ENCODE measurements at places on chromosomes 4 and X. TPM values are rescaled to one million over a fixed set of nuclear protein-coding genes. Genes with fewer than 3 reads are reported as not detected.
A peak's percentile ranks its signal among the peaks of the same experiment; 100 is the strongest.

DNA sequence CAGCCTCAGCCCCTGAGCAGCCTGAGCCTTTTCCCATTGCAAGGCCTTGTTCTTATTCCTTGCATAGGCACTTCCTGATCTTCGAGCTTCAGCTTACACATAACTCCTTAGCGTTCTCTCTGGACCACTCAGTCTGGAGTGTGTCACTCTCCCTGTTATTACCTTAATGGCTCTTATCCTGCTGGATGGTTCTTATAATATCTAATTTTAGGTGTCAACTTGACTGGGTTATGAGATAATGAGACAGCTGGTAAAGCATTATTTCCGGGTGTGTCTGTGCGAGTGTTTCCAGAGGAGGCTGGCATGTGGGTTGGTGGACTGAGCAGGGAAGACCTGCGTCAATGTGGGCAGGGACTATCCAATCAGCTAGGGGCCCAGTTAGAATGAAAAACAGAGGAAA, 75.7 kb downstream of the HAUS3 start:
- no peak overlapping the region for H3K4me3 ChIP-seq
- no peaks in the 10 kb centered on the region for H3K36me3 ChIP-seq
- no peaks in the 10 kb centered on the region for H3K4me1 ChIP-seq
- no peak for DNase-seq
- no peaks in the 10 kb centered on the region for H3K27me3 ChIP-seq

DNA sequence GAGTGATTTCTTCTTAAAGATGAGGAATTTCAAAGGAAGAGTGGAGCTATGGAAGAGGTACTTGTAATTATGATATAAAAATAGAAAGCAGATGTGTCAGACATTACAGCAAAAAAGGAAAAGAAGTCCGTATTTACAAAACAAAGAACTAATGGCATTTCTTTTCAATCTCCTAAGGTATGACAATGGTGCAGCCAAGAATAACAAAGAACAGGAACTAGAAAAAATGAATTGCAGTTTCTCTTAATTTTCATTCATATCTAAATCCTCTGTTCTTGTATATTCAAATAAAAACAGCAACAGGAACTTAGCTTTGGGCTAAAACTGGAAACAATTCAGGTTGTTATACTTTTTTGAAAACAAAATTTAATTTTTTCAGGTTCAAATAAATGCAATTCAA, 105.1 kb downstream of the SPRY1 start:
- no peak overlapping the region for H3K4me3 ChIP-seq
- H3K4me1 ChIP-seq = peaks cover 37% of the 10 kb centered on the region
- no peak for DNase-seq
- H3K27me3 ChIP-seq = peaks cover 4% of the 10 kb centered on the region
- peaks cover 48% of the 10 kb centered on the region for H3K36me3 ChIP-seq

DNA sequence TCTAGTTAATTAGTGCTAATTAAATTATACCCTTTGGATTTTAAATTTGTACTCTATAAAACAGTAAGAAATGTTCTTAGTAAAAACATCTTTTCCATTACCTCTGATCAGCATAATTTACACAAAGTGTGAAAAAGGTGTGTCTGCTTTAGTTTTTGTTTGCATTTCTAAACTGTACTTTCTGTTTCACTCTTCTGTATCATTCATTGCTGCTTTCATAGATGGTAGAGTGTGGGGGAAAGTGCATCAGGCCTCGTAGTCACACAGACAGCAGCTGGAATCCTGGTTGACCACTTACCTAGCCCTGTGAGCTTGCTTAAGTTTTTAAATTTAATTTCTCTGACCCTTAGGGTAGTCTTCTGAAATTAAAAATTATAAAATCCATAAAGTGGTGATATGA, 275.4 kb upstream of the PITX2 start:
- no peak for DNase-seq
- H3K27me3 ChIP-seq = no peaks in the 10 kb centered on the region
- no peak overlapping the region for H3K4me3 ChIP-seq
- H3K36me3 ChIP-seq = no peaks in the 10 kb centered on the region
- peaks cover 28% of the 10 kb centered on the region for H3K4me1 ChIP-seq

The RBMXL3 gene
- total RNA-seq = not detected

The PPP1R3F gene
- 11.3 TPM for total RNA-seq

The ADAM29 gene
- not detected for total RNA-seq

DNA sequence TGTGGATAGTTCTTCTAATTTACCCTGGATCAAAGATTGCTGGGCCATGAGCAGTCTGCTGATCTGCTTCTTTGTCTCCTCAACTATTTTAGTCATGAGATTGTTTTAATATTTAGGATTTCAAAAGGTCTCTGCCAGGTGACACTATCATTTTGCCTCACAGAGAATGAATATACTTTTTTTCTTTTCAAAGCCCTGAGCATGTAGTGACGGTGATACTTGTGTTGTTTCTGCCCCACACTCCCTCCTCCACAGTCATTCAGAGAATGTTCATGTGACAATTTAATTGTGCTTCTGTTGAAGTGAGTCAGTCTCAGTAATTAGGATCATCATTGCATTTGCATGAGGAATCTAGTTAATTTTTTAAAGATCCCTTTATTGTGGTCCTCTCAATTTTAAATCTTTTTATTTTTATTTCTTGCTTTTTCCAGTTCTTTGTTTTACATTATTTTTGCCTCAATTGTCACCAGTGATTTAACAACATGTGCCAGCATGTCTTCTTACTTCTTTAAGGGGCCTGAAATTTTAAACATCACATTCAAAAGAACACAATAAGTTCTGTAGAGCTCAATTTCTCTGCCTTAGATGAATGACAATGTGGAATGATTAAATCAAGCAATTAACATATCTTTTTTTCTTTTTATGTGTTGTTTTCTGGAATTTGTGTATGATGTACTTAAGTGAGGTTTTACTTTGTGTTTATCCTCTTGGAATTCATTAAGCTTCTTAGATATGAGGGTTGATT, 12.3 kb downstream of the MMRN1 start:
- H3K36me3 ChIP-seq = no peaks in the 10 kb centered on the region
- H3K4me3 ChIP-seq = no peak overlapping the region
- H3K27ac ChIP-seq = no peak overlapping the region
- DNase-seq = no peak
- peaks cover 12% of the 10 kb centered on the region for H3K4me1 ChIP-seq

The VCX gene
- total RNA-seq = 1.3 TPM

The SSX1 gene
- total RNA-seq = not detected

The SLC7A11 gene
- total RNA-seq = 10.1 TPM

GRCh38 chrX:46637938-46638337, 64.4 kb downstream of the CHST7 start:
- no peak overlapping the region for H3K27ac ChIP-seq
- no peak for DNase-seq
- no peak overlapping the region for H3K4me3 ChIP-seq
- no peaks in the 10 kb centered on the region for H3K27me3 ChIP-seq
- H3K36me3 ChIP-seq = peaks cover 7% of the 10 kb centered on the region

GRCh38 chrX:24149351-24150050, at the start of gene ZFX:
TSS of gene ZFX (plus strand) at chrX:24149729. CDS start at chrX:24172743, 23,014 bp downstream.
- DNase-seq = peak; percentile 39
- peaks cover 59% of the 10 kb centered on the region for H3K4me1 ChIP-seq
- H3K27me3 ChIP-seq = no peaks in the 10 kb centered on the region

The CT83 gene
- not detected for total RNA-seq

DNA sequence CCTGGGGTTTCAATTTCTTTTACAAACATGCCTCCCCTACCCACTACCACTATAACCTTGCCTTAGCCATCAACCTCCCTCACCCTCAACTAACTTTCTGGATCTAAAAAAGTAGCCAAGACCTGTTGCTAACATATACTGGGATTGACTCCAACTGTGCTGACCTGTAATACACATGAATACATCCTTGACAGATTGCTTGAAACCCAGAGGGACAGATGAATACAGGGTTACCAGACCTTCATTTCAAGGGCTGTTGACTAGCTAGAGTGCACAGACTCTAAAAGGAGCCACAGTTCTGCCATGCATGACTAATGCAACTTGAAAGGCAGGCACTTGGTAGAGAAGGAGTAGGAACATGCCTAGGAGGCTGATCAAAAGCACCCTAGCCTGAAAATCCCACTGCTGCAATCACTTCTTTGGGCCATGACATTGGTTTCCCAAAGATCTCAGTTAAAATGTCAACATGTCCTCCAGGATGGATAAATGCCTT, 121.0 kb downstream of the PCDH19 start:
- H3K27ac ChIP-seq = no peak overlapping the region
- H3K36me3 ChIP-seq = no peaks in the 10 kb centered on the region
- H3K27me3 ChIP-seq = peaks cover 3% of the 10 kb centered on the region
- DNase-seq = no peak
- H3K4me1 ChIP-seq = peaks cover 13% of the 10 kb centered on the region

DNA sequence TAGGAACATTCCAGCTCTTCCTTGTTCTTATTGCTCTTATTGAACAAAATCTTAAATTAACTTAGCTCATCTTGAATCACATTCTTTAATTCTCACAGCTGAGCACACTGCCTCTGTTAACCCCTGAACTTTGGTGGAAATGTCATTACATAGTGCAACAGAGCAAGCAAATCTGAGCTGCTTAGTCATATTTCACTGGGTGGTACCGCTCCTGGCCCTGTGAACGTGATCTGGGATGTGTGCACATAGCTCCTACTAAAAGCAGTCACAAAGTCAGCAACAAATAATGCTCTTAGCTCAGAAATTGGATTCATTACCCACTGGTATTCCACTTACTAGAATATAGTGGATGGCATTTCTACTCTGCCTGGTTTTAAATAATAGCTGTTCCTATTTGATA, 27.9 kb downstream of the ARHGEF6 start:
- H3K4me1 ChIP-seq = peaks cover 20% of the 10 kb centered on the region
- no peaks in the 10 kb centered on the region for H3K36me3 ChIP-seq
- no peak for DNase-seq
- H3K27ac ChIP-seq = no peak overlapping the region
- no peaks in the 10 kb centered on the region for H3K27me3 ChIP-seq

- H3K4me3 ChIP-seq = no peak overlapping the region
- no peak overlapping the region for H3K27ac ChIP-seq
Measured at GRCh38 chrX:10045327-10046000, 78.3 kb downstream of the CLDN34 start.

The GJB1 gene
- total RNA-seq = 0.14 TPM
